ENCODE measurements at places on chromosomes 11 and 22. TPM values are rescaled to one million over a fixed set of nuclear protein-coding genes. Genes with fewer than 3 reads are reported as not detected.

The ASPHD2 gene
- 0.41 TPM for total RNA-seq

The TEX12 gene
- total RNA-seq: 2.3 TPM

- DNase-seq: peak; percentile 26
Measured at GRCh38 chr11:30423886-30424285, 101.0 kb downstream of the ARL14EP start.

DNA sequence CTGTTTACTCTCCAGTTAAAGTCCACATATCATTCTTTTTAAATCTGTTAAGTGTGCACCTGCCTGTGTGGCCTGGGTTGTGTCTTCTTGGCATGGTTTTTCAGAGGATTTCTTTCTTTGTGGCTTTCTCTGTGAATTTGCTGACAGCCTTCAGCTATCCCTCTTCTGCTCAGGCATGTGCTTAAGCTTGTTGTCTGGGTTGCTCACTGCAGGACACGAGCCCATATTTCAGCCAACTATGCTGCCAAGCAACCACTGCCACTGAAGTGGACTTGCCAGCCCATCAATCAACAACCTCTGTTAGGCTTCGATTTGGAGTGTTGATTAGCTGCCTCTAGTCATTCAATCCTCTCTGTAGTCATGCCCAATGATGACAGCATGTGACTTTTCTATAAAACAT lies 18.4 kb downstream of the OR51I2 start:
- no peak for DNase-seq

The HEPN1 gene
- total RNA-seq: not detected

DNA sequence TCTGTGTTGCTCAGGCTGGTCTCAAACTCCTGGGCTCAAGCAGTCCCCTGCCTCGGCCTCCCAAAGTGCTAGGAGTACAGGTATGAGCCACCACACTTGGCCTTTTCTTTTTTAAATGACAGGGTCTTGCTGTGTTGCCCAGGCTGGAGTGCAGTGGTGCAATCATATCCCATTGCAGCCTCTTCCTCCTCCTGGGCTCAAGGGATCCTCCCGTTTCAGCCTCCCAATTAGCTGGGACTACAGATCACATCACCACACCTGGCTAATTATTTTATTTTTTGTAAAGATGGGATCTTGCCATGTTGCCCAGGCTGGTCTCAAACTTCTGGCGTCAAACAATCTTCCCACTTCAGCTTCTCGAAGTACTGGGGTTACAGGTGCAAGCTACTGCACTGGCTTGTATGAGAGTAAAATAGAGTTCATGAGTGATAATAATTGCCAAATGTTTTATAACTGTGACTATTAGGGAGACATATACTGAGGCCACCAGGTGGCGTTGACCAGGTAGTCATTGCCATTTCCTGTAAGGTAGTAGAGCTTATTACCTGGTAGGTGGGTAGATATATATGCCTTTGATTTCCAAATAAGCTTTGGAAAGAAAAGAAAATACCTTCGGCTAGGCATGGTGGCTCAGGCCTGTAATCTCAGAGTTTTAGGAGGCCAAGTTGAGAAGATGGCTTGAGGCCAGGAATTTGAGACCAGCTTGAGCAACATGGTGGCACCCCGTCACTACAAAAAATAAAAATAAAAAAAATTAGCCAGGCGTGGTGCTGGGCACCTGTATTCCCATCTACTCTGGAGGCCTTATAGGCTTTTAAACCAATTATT lies 5.4 kb downstream of the FDX1 start:
- no peak for DNase-seq

- peak; percentile 81 for DNase-seq
Measured at GRCh38 chr22:40183029-40183581, 5.4 kb downstream of the TNRC6B start.

GRCh38 chr11:128506999-128507611 lies 80.3 kb downstream of the ETS1 start:
- DNase-seq: peak; percentile 91

The KCNJ5 gene
- total RNA-seq: 6.1 TPM

DNA sequence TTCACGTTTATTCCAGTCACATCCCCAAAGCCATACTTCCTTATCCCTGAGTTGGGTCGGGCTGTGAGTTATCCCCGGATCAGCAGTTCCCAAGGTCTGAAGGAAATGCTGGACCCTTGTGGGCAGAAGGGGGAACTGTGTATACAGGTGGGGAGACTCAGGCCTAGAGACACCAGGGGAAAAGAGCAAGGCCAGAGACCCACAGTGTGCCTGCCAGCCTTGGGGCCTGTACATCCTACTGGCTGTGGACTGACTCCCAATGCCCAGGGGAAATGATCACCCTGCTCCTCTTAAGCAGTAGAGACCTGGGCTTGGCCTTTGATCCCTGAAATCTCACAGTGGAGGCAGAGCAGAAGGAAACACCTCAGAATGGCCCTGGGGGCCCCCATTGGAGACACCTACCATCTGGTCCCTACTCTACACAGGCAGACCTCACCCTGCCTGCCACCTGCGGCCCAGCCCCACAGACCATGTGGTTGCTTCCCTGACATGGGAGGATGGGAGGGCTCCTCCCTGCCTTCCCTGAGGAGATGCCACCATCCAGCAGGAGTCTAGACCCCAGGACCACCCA lies 1.3 kb downstream of the SELENOM start:
- no peak for DNase-seq

DNA sequence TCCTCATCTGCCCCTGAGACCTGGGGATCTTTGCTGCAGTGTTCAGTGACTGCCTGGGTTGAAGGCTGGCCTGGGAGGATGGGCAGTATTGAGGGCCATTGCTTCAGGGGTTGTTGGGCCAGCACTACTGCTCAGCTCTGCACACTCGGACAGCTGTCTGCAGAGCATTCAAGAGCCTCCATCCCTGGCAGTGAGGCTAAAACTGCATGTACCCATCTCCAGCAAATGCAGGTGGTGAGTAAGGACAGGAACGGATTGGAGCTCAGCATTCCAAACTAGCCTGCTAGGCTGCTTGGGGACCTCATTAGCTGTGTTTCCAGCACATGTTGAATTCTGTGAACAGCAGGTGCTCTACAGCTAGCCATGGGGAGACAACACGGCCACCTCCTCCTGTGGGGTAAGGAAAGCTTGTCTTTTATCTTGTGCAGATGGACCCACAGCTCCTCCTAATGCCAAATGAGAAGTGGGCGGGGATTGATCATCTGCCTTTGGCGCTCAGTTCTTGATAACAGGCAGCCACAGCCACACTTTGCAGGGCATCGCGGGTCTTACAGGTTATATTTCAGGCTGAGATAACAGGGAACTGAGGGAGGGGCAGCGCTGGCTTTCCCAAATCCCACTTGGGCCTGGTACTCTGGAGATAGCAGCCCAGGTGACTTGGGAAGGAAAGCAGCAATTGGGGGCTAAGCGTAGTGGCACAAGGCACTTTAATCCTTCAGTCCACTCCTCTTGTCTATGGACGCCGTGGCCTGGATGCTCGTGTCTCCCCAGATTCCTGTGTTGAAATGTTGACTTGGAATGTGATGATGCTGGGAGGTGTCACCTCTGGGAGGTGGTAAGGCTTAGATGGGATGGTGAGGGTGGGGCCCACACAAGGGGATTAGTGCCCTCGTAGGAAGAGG lies 254.5 kb upstream of the B3GAT1 start:
- DNase-seq: no peak

GRCh38 chr11:82701847-82702520 lies 31.7 kb downstream of the FAM181B start:
- DNase-seq: peak; percentile 72

The TYR gene
- total RNA-seq: not detected

GRCh38 chr11:6194065-6194581 lies 4.9 kb upstream of the OR52W1 start:
- no peak for DNase-seq

- no peak for DNase-seq
Measured at GRCh38 chr11:71505001-71505400, 22.1 kb upstream of the KRTAP5-7 start.

GRCh38 chr11:7143908-7144307 lies 55.1 kb downstream of the RBMXL2 start:
- peak; percentile 51 for DNase-seq

DNA sequence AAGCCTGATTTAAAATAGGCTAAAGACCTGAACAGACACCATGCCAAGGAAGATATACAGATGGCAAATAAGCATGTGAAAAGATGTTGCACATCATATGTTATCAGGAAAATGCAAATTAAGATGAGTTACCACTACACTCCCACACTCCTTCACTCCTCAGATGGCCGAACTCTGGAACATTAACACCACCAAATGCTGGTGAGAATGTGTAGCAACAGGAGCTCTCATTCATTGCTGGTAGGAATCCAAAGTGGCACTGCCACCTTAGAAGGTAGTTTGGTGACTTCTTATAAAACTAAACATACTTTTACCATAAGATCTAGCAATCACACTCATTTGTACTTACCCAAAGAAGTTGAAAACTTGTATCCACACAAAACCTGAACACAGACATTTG lies 2047.3 kb downstream of the LRRC4C start:
- DNase-seq: no peak

The SWAP70 gene
- 27.6 TPM for total RNA-seq

DNA sequence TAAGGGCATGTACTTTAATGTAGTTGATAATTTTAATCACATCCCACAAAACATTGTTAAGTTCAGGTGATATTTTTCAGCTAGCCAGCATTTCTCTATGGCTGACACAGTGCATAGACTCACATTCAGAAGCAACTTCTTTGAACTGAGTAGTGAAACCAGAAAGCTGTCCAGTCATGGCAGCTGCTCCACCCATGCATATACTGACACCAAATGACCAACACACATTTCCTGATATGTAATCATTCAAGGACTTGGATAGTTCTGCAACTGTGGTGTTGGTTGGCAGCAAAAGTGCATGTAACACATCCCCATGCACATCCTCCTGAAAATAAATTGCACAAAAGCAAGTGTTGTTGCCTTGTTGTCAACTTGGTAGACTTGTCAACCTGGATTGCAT lies 39.7 kb downstream of the CALCA start:
- DNase-seq: no peak

- no peak for DNase-seq
Measured at GRCh38 chr22:47810505-47811500, 1048.4 kb downstream of the TBC1D22A start.

DNA sequence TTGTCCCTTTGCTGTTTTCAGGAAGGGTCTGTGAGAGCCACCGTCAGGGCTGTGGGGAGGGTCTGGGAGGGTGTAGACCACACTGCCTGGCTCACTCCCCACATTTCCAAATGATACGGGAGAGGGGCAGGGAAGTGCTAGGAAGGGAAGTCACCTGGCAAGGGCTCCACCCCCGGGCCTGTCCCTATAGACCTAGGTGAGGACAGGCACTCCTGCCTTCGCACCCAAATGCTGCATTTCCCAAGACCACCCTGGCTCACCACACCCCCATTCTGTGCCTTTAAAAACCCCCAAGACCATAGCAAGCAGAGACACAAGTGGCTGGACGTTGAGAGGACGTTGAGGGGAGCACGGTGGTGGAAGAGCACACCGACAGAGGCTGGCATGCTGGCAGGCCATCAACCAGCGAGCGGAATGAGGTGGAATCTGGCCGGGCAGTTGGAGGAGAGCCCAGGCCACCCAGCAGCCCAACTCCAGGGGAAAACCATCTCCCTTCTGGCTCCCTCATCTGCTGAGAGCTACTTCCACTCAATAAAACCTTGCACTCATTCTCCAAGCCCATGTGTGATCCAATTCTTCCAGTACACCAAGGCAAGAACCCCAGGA lies 45.7 kb downstream of the GNB1L start:
- DNase-seq: no peak

DNA sequence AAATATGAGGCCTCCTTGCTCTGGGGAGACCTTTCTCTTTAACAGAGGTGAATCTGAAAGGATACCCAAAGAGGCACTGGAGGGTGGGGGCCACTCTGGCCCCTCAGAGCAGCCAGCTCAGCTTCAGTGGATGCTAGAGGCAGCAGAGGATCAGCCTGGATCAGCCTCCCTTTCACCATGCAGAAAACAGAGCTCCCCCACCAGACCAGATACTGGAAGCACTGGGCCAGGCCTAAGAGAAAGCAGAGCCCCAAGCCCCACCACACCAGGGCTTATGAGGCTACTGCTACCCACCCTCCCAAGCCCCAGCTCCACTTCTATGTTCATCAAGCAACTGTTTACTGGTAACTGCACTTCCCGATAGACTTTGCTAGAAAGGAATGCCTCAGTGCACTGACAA lies 4.0 kb upstream of the SLC43A3 start:
- no peak for DNase-seq

GRCh38 chr22:38696606-38697424 lies 3.9 kb downstream of the JOSD1 start:
- no peak for DNase-seq

DNA sequence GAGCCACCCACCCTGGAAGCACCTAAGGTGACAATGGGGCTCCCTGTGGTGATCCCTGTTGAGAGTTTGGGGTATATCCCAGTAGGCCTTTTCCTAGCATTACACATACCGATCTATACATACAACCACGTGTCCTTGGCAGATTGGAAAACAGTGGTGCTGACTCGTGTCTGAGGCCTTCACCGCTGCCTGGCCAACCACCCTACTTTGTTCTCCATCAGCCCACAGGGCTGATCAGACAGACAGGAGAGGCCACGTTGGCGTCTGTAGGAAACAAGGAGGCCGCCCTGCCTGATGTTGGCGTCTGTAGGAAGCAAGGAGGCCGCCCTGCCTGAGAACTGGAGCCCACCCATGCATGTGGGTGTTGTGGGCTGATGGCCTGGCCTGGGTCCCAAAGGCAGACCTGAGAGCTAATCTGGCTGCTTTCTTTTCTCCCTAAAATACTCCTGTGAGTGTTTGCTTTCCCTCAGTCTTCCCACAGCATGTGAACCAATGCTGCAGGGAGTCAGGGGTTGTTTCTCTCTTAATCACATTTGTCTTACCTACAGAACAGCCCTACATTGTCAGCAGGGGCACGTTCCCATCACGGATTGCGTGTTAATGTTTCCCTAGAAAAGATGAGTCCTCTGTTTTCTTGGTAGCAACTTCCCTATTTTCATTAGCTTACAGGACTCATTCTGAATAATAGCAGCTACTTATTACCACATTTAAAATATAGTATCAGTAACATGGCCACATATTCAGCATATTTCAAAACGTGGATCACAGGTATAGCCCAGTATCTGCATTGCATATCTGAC lies 57.2 kb downstream of the SBF1 start:
- DNase-seq: no peak
